ENCODE measurements at places on chromosomes 1 and 21.
A peak's percentile ranks its signal among the peaks of the same experiment; 100 is the strongest.

DNA sequence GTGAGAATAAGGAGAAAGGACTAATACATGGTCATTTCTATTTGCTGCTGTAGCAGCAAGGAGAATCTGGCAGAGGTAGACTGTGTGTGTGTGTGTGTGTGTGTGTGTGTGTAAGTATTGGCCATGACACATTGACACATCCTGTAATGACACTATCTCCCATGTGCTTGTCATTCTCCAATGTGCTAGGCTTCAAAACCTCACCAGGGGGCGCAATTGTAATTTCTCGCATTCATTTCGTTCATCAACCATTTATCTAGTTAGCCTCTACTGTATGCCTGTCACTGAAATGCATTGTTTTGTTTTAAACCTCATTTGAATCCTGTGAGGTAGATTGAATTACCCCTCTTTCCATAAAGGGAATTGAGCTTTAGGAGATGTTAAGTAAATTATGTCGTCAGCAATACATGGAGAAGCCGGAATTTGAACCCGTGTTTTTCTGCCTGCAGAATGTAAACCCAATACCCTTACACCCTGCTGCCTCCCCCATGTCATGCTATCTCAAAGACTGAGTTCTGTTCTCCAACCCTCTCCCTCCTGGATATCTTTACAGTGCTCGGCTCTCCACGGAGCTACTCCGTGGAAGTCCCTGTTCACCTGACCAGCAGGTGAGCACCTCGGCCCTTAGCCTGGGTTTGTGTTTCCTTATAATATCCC is 100.8 kb downstream of the UCK2 start:
- peak; percentile 57 for DNase-seq

DNA sequence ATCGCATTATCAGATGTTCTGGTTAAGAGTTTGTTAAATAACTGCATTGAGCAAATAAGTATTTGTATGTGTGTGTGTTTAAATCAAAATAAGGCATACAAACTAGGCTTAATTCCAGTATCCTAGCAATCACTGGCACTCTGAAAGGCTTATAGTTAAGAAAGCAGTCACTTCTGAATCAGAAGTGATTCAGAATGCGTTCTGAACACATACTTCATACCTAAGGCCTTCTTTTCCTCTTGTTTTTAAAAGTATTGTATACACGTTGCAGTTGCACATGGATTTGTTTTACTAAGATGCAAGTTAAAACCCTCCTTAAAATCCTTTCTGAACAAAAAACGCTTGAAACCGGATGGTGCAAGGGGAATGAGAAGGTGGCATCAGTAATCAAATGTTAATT is 238.4 kb upstream of the DMRTA2 start:
- no peak for DNase-seq

- no peak for DNase-seq
Observed at GRCh38 chr1:42422737-42423136, 33.1 kb downstream of the ZMYND12 start.

GRCh38 chr1:14539953-14540563 is 58.4 kb upstream of the KAZN start:
- DNase-seq: no peak

DNA sequence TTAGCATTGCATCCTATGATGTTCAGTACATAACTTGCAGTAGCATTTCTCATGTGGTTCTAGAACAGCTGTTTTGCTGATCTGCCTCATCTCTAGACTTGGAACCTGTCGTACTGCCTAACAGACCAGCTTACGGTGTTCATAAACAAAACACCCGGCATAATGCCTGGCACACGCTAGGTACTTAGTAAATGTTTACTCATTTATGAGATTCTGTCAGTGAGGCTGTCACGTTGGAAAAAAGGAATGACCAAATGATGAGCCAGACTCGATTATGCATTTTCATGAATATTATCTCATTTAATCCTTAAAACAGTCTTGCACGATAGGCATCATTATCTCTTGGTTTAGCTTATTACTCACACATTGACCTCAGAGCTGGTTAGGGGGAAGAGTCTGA is 46.4 kb downstream of the CACHD1 start:
- no peak for DNase-seq

- no peak for DNase-seq
Observed at GRCh38 chr21:34035619-34036354, 37.6 kb upstream of the MRPS6 start.

- DNase-seq: no peak
Observed at GRCh38 chr1:65512383-65512782, 91.9 kb downstream of the LEPR start.

- DNase-seq: no peak
Observed at GRCh38 chr1:28983509-28984310, 69.3 kb downstream of the EPB41 start.

DNA sequence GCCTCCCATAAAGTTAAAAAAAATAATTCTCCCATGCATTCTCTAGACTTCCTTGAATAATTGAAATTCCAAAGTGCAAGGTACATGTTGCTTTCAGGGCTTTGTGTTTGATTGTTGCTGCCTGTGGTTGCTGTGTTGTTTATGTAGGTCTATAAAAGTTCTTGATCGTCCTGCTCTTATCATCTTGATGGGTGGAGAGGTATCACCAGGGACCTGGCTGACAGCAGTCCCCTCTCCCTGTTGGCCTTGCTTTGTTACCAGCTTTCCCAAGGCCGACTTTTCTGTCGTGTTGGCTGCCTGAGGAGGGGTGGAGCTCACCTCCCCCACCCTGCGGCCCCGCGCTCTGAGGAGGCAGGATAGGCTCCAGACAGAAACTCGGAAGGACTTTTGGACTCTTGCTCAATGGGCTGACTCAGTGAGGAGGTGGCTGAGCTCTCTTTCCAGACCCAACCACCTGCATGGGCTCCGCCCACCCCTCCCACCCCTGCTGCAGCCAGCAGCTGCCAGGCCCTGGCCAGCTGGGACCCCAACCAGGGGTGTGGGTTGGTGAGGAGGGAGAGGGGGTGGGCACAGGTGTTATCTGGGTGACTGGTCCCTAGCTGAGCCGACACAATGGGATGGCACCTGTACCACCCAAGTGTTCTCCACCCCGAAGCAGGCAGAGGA is 2.0 kb downstream of the INAVA start:
- peak; percentile 61 for DNase-seq

- DNase-seq: peak; percentile 37
Observed at GRCh38 chr1:235557495-235557894, 53.2 kb upstream of the B3GALNT2 start.

- peak; percentile 54 for DNase-seq
Observed at GRCh38 chr1:47224676-47225399, 7.2 kb downstream of the TAL1 start.

GRCh38 chr1:193727850-193728249 is 541.4 kb upstream of the B3GALT2 start:
- no peak for DNase-seq

DNA sequence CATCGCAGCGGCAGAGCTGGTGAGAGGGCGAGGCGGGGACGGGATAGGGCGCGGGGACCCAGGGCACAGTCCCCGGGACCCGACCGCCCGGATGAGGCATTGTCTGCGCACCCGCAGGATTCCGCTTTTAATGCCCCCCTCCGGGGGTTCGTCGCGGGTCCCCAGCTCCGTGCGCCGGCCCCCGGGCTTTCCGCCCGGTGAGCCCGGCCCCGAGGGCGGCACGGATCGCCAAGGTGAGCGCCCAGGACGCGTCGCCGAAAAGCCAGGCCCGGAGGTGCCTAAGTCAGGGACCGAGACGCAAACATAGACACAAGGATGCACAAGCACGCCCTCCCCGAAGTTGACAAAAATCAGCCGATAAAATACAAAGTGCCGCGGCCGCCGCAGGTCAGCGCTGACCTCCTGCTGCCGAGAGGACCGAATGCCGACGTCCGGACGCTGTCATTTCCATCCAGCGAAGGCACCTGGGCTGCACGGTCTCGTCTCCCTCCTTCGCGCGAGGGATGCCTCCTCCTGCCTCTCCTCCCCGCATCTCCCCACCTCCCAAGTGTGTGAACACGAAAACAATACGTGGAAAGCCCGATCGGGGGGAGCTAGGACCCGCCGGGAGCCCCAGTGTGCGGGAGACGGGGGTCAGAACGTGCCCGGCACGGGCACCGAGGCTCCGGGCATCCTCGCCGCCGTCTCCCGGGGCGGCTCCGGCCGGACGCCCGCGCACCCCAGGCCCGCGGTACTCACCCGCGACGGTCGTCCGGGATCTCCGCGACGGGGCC is 101.1 kb upstream of the SOD1 start:
- no peak for DNase-seq

DNA sequence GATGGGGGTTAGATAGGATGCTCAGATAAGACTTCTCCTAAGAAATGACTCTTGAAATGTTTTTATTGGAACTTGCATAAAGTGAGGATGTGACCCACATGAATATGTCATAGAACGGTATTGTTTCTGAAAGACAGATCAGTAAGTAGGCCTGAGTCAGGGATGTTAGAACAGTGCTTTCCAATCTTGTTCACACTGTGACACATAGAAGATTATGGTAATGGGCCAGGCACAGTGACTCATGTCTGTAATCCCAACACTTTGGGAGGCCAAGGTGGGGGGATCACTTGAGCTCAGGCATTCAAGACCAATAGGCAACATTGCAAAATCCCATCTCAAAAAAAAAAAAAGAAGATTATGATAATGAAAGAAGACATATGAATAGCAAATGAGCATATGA is 32.9 kb downstream of the FMO4 start:
- no peak for DNase-seq

DNA sequence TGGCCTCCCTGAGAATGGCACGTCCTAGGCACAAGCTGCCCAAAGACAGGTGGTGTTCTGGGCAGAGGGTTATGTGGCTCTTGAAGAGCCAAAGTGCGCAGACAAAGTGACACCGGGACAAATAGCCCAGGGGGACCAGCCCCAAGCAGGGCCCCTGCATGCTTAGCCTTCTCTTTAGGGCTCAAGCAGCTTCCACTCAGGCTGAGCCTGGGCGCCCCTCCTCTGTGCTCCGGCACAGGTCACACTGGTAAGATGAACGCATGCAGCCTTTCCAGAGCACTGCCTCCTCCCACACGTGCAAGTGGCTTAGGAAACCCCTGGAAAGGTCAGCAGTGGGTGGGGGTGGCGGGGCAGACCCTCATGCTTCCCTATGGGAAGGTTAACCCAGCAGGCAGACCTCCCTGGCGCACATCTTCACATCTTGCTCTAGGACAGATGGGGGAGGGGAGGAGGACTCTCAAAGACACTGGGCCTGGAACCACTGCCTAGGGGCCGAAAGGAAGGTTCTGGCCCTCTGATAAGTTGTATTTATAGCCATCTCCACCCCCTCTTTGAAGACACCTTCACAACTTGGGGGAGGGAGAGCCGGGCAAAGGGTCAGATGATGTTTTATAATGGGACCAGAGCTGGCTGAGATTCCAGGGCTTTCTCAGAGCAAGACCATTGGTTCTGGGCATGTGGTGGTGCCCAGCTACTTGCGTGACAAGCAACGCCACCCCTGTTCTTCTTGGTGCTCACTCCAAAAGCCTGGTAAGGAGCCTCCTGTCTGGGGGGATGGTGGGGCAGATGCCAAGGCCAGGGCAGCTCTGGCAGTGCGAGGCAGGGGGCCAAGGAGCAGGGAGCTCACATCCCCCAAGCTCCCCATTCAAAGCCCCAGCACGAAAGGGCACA is 5.5 kb downstream of the KLHL21 start:
- DNase-seq: no peak

GRCh38 chr1:185681034-185681633 is 53.1 kb upstream of the HMCN1 start:
- no peak for DNase-seq

DNA sequence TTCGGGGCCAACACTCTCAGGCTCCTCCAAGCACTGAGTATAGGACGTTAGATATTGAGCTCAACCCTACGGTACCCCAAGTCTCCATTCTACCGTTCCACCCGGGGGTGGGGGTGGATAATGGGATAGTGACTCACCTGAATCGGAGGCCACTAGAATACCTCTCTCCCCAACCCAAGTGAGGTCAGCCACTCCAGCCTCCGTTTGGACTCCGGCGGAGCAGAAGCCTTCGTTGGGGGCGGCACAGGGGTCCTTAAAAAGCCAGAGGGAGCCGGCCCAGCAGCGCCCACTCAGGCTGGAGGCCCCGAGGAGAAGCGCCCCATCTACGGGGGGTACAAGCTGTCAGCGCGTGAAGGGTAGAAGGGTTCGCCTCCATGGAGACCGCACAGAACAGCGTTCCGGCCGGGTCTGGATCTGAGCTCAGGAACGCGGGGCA is 556 bp downstream of the WDR77 start:
- no peak for DNase-seq

DNA sequence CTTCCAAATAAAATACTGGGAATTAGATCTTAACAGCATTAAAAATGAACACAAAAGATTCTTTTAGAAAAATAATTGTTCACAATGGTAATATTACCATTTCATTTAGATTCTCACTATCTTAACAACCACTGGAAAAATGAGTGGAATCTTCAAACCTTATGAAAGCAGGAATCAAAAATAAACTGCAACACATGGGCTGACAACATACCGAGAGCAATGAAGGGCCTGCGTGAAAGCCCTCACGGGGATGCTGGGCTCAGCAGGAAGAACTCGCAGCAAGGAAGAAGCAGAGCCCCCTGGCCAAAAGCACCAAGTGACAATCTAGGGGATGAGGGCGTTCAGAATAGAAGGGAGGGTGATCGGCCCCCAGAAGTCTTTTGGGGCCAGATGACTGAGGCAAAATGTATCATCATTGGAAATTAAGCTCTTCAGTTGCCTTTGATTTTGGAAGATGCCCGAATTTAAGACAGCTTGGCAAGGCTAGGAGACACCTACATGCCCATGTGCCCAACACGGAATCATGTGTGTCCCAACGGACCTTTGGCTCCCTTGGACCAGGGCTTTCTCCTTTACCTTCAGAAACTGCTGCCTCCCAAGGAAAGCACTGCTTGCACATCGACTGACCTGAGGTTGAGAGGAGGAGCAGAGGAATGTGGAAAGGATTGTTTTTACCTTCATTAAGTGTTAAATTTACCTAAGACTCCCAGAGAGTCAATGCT is 103.9 kb downstream of the TGFBR3 start:
- DNase-seq: no peak

DNA sequence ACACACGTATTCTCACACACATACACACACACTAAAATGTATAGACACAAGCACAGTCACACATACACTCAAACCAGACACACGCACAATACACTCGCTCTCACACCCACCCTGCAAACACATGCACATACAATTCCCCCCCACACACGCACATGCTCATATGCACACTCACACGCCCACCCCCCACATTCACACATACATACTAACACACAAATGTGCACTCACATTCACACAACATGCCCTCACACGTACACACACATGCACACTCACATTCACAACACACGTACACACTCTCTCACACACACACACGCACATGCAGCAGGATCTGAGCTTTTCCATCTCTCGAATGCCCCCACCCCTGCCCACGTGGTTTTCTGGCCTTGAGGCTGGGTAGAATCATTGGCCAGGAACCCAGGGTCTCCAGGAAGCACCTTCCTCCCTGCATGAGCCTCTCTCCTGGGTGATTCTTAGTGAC is 589.7 kb downstream of the PTPRU start:
- DNase-seq: no peak

DNA sequence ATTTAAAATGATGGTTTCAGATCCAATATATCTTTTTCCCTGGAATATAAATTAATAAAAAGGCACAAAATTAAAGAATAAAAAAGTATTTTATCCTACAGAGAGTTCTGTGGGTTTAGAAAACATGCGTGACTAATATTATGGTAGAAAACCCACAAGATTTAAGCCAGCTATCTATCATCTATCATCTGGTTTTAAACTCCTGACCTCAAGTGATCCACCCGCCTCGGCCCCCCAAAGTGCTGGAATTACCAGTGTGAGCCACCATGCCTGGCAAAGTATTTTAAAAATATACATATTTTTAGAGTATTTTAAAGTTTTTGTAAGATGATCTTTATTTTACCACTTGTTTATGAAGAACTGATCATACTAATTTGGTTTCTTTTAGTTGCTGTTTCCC is 79.5 kb downstream of the NRIP1 start:
- DNase-seq: no peak

All from liver (tissue), 10 donors.